ENCODE measurements at places on chromosomes 2 and 18. TPM values are rescaled to one million over a fixed set of nuclear protein-coding genes. Genes with fewer than 3 reads are reported as not detected.

Gene TUBA4B
- total RNA-seq: not detected

Gene ALLC
- total RNA-seq: not detected

Gene VIT
- total RNA-seq: 16.4 TPM

Gene GAL3ST2
- not detected for total RNA-seq

Gene ZNF532
- 54.7 TPM for total RNA-seq

Gene DNAJC27
- 5.2 TPM for total RNA-seq

Gene DYNAP
- not detected for total RNA-seq

Gene MC4R
- not detected for total RNA-seq

Gene TDRD15
- not detected for total RNA-seq

Gene CD8B
- total RNA-seq: 2.2 TPM

Gene FOXI3
- total RNA-seq: not detected

Gene TP53I3
- total RNA-seq: 7.6 TPM

Gene SLC5A7
- not detected for total RNA-seq

Gene MALL
- 1.7 TPM for total RNA-seq

Gene STAT4
- total RNA-seq: not detected

Gene TRAK2
- total RNA-seq: 16.1 TPM
